ENCODE measurements at places on chromosomes 7 and 10.

DNA sequence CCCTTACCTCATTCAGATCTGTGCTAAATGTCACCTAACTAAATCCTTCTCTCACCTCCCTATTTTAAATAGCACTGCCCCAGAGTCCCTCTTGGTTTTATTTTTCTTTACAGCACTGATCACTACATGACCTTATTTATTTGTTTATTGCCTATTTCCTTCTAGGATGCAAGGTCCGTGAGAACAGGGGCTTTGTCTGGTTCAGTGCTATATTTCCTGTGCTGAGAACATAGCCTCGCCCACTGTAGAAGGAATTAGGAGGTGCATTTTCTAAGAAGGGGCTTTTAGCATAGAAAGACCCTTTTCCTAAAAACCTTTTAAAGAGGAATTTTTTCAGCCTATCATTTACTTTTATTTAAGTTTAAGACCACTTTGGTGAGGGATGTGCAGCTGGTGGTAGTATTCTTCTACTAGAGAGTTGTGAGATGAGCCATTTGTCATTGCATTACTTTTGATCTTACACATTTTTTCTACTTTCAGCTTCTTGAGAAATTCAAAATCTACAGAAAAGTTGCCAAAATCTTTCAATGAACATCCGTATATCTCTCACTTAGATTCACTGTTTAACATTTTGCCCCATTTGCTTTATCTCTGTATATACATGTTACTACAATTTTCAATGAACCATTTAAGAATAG is 13.5 kb upstream of the PCGF5 start:
- DNase-seq, result no peak

DNA sequence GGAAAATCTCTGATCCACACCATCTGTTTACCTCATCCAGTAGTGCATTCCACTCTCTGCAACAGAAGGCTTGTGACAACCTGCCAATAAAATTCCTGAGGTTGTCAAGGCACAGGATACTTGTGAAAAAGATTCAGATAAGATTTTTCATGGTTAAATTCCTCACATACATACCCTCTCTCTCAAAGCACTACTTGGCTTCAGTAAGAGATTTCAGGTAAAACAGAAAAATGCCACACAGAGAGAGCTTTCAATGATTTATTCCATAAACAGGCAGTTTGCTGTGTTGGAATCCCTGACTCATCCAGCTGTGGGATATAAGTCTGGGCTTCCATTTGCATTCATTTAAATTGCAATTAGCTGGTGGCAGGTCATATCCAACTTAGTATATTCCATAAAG is 99.7 kb upstream of the CAV2 start:
- no peak for DNase-seq

GRCh38 chr10:56561336-56561735 is 200.3 kb upstream of the ZWINT start:
- DNase-seq, result no peak

DNA sequence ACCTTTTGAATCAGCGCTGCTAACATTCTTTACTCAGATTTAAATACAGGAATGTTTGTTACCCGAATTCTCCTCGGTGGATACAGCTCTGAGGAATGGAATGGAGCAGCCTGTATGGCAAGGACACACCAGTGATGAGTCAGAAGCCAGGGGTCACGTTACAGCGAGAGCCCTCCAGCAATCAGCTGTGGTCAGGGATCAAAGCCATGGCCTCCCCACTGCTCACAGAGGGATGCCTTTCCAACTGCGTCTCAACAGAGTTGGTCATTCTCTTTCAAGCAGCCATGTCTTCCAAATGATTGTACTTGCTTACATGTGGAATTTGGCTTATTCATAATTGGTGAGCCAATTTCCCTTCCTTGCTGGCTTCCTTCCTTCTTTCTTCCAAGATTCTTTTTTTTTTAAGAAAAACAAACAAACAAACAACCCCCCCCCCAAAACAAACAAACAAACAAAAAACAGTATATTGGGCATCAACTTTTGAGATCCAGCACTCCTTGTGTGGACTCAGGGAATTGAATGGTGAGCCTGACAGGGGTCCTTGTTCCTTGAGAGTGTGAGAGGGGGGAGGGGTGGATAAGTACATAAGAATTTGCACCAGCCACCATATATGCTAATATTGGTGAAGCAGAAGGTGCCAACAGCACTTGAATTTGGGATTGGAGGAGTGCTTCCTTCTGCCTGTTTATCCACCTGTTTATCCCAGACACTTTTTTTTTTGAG is 100.2 kb downstream of the ATXN7L1 start:
- DNase-seq, result peak; percentile 91

DNA sequence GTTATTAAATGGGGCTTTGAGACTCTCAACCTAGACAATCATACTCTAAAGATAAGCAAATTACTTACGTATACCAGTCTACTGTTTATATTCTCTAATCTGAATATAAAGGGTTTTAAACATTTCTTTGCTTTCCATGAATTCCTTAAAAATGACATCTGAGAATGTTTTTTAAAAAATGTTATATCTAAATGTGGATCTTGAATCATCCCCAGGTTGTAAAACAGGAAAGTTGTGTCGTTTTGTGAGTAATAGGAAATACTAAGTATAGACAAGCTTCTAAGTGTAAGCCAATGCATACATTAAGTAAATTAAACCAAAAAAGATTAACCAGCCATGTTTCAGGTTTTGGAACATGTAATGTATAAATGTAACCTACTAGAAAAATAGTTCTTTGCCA is 26.8 kb downstream of the ADD3 start:
- DNase-seq, result no peak

DNA sequence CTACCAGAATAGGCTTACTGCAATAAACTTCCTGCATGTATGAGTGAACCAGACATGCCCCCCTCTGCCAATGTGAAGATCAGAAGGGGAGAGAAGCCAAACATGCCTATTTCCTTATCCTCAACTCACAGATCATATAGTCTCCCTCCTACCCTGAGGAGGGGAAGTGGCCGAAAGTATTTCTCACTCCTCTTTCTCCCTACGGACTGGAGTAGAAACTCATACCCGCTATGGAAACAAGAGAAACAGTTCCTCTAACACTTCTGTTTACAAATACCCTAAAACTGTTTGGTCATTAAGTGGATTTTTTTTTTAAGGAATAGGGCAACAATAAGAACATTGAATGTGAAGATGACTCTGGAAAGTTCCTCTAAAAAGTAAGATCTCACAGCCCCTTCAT is 31.4 kb downstream of the CCNJ start:
- DNase-seq, result no peak

Data from Panc1 (cell line).